ENCODE measurements at places on chromosomes 2 and 18.

- no peak for DNase-seq
Measured at GRCh38 chr18:77025123-77025522, 107.5 kb downstream of the MBP start.

DNA sequence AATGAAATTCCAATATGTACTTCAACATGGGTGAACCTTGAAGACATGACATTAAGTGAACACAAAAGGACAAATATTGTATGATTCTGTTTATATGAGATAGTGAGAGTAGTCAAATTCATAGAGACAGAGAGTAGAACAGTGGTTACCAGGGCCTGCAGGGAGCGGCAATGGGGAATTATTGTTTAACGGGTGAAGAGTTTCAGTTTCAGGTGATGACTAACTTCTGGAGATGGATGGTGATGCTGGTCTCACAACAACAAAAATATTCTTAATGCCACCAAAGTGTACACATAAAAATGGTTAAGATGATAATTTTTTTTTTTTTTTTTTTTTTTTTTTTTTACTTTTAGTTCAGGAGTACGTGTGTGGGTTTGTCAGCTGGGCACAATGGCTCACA is 109.4 kb upstream of the TMEM200C start:
- no peak for DNase-seq

DNA sequence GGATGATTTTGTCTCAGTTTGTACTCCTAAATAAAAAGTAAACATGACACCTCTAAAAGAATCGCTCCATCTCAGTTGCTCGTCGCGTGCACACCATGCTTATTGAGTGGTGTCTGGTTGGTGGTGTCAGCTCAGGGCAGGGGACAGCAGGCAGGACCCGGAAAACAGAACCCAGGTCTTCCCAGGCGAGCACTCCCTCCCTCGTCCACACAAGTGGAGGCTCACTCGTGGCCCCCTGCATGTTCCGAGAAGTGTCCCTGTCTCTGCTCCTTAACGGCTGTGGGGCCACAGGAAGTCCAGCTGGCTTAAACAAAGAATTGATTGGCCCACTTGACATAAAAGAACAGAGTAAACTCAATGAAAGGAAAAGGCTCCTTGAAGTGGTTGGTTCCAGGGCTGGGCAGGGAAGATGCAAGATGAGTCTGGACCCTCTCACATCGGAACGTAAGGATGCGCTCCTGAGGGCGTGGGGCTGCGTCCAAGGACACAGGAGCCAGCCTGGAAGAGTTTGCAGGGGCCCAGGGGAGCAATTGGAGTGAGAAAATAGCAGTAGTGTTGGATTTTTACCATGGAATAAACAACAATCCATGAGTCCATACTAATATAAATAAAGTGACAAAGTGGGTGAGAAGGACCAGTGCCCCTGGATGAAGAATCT is 13.1 kb upstream of the CNDP1 start:
- DNase-seq = no peak

GRCh38 chr2:197286805-197287595 is 23.6 kb downstream of the ANKRD44 start:
- DNase-seq = peak; percentile 31

- DNase-seq = no peak
Measured at GRCh38 chr2:20185176-20186022, 39.5 kb downstream of the SDC1 start.

DNA sequence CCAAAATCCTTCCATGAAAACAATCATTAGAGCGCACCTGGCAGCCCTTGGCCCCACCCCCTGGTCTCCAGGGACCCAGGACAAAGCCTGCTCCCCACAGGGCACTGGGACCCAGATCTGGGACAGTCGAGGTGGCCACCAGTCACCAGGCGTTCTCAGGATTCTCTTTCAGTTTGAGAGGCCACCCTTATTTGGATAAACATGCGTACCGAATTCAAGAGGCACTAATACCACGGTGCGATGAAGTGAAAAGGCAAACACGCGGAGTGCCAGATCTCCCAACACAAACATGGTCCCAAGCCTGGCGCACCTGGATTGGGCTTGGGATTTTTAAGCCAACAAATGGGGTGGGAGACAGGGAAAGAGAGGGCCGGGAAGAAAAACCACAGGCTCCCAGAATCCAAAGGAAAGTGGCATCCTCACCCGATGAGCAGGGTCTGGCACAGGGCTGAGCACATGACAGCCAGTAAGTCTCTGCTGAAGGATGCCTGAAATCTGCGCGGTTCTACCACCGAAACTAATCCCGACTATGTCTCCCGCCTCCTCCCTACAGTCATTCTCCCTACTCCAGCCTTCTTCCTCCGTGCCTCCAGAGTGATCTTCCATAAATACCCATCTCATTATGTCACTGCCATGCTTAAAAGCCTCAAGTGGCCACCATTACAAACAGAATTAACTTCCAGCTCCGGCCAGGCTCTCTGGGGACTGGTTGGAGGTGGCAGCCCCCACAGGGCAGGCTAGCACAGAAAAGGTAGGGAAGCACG is 60.9 kb upstream of the KLHL29 start:
- DNase-seq = no peak

DNA sequence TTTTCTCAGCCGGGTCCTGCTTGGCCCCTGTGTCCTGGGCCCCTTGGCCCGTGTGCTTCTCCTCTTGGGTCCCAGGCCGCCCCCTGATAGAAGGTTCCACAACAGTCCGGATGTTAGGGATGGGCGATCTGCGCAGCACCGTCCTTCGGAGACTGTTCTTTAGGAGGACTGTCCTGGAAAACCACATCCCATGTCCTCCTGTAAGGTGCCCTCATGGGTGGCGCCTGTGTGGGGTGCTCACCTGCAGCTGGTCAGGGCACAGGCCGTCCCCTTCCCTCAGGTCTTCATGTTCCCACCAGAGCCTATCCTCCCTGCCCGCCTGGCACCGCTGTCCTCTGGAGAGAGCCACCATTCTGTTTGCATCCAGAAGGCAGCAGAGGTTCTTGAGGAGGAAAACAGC is 50.0 kb downstream of the CTDP1 start:
- no peak for DNase-seq

DNA sequence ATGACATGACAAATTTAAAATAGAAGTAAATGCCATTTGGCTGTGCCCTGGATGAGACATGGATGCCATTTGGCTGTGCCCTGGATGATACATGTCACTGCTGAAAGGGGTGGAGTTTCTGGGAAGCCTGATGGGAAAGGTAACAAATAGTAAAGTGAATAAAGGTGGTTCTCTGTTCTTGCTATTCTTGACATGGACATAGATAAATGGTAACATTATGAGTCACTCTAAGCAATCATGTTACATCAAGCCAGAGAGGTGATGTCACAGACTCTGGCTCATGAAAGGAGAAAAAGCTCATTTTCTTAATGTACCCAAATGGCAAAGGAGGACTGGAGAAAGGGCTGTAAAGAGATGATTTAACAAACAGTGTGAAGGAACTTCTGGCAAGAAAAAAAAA is 86.4 kb downstream of the EML6 start:
- no peak for DNase-seq

DNA sequence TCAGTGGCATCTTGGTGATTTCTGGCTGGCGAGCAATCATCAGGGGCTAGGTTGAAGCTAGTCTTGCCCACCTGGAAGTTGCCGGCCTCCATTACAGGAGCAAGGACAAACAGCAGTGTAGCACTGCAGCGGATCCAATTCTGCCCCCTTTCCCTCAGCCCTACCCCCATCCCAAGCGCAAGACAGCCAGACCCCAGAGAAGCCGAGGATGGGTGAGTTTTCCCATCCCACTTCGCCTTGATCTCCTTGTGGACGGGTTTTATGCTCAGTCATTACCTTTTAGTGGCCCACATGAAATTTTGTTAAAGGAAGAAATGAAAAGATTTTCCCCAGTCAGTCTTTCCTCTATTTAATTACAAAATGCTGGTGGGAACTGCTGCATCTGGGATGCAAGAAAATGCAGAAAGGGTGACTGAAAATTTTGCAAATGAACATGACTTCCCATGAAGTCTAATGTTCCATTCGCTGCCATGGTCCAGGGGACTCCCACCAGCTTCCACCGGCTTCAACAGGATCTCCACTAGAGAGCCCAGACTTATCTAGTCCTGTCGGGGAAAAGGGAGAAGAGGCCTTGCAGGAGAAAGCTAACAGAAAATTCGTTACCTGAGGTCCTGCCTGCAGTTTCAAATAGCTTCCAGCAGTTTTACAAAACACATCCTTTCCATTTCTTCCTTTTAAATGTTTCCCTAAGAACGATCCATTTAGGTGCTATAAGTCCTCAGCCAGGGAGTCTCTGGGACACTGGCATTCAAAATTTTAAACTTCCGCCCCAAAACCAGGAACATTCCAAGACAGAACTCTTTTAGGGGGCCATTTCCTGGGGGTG is 1.9 kb upstream of the HOXD9 start:
- DNase-seq = no peak

- DNase-seq = no peak
Measured at GRCh38 chr2:156445296-156446220, 9.4 kb downstream of the GPD2 start.

- DNase-seq = no peak
Measured at GRCh38 chr2:232776435-232776834, at the start of gene KCNJ13. Gene KCNJ13, minus strand, starts transcription at chr2:232776565. Its CDS starts 5,203 bp downstream, at chr2:232771362.

- no peak for DNase-seq
Measured at GRCh38 chr2:135733045-135733444, 8.6 kb upstream of the UBXN4 start.

DNA sequence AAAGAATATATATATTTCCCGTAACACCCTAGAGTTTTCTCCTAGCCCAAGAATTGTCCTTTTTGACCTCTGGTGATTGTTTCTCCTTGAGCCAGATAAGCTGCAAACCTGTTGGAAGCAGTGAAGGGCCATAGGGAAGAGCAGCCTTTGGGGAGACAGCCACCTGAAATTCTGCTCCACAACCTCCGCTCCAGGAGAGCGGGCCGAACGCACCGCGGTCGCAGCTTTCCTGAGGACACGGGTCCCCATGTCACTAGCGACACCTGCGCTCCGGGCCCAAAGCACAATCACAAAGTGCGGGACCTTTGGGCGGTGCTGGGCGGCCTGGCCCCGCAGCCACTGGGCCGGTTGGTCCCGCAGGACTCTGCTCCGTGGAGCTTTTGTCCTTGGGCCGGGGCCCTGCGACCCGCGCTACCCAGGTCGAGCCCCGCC is 557 bp upstream of the DSG2 start:
- DNase-seq = no peak

DNA sequence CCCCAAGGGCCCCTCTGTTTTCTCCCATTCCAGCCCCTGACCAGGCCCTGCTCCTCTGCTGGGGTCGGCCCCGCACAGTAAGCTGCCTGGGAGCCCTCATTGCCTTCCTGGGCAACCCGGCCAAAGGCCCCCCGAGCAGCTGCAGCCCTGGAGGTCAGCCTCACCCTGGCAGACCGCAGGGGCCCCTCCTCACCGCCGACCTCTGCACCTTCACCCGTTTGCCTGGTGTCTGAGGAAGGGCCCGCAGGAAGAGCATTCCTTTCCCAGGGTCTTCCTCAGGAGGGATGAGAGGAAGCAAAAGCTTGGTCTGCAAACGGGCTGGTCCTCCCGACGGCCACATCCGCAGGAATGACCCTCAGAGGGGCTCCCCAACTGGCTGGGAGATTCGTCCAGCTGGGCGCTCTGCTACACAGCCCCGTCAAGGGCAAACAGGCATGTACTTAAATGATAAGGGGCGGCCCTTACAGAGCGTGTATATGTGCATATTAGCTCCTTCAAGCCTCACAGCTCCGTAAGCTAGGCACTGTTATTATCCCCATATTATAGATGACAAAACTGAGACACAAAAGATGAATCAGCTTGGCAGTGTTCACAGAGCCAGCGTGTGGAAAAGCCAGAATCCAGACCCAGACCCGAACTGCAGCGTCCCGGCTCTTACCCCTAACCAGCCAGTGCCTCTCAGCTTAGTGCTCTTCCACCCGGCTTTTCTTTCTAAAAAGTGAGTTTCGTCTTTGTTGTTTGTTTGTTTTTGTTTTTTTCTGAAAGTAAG is 52.8 kb downstream of the SLC4A1AP start:
- no peak for DNase-seq

Measured in activated CD4-positive, alpha-beta T cell treated with anti-CD3 and anti-CD28 coated beads, Interleukin-2, amount 50 U/mL, for 1 hour (primary cell).